CD4-positive, alpha-beta T cell treated with Interleukin-6 at 100 ng/mL for 8 hours (primary cell): ENCODE measurements at places on chromosomes 12 and 14.

DNA sequence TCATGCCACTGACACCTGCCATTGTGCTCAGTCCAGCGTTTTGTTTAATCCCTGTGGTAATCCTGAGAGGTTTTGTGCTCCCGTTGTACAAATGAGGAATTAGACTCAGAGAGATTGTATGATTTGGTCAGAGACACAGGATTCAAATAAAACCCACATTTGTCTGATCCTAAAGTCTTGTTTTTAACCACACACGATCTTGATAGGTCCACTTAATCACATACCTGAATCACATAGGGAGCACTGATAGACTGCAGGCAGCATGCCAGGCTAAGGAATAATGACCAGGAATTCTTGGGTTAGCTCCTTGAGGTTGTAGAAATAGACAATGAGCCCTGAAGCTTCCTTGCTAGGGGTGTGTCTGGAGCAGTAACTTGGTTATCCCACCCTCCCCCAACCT lies 202.6 kb upstream of the RGS6 start:
- DNase-seq, result no peak

GRCh38 chr12:92248977-92249376 lies 103.3 kb upstream of the BTG1 start:
- no peak for DNase-seq

GRCh38 chr14:51094282-51094821 lies 553 bp downstream of the TRIM9 start:
- no peak for DNase-seq

DNA sequence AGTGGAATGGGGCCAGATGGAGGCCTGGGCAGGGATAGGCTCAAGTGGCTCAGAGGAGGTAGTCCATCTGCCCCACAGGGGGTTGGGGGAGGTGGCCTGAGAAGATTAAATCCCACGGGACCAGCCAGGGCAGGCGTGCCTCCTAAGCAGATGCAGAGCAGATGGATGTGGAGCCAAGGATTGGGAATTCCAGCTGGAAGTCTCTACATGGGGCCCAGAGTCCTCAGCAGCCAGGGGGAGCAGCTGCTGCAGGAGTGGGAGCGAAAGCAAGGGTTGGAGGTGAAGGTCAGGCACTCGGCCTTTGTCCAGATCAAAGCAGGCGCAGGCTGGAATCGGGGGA lies 42.4 kb upstream of the VRK1 start:
- DNase-seq, result no peak

DNA sequence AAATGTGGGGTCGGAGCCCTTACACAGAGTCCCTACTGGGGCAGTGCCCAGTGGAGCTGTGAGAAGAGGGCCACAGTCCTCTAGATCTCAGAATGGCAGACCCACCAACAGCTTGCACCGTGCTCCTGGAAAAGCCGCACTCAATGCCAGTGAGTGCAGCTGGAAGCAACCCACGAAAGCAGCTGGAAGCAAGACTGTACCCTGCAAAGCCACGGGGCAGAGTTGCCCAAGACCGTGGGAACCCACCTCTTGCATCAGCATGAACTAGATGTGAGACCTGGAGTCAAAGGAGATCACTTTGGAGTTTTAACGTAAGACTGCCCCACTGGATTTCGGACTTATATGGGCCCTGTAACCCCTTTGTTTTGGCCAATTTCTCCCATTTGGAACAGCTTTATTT lies 12.3 kb downstream of the GTF2A1 start:
- DNase-seq, result no peak

- DNase-seq, result no peak
Measured at GRCh38 chr12:33654313-33654712, 214.7 kb upstream of the SYT10 start.

DNA sequence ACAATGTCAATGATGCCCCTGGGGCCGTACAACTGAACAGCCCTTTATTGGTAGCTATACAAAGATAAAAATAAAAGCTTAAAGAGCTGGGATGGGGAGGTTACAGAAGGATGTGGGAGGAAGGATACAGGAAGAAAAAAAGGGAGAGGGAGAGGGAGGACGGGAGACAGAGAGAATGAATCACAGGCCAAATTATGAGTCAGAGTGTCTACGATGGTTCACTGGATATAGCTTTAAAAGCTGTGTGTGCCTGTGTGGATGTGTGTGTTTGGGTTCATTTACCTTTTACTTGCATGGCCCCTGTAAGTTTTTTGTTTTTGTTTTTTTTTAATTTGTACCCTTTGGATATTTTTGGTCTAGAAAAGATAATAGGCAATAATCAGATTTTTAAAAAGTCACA lies 111.9 kb downstream of the CCDC60 start:
- no peak for DNase-seq

DNA sequence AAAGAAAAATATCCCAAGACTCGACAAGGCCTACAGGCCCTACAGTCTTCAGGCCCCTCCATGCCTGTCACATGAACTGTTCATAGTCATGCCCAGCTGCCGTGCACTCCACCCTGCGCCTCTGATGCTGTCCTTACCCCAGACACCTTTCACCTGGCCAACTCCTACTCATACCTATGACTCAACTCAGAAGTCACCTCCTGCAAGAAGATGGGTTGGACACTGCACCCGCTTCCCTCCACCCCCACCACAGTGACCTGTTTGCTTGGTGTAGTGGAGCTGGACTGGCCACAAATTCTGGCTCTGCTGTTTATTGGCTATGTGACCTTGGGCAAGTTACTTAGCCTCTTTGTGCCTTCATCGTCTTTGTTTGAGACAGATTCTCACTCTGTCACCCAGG lies 56.2 kb downstream of the PHETA1 start:
- no peak for DNase-seq

GRCh38 chr12:105765053-105766014 lies 373.4 kb downstream of the NUAK1 start:
- no peak for DNase-seq

- DNase-seq, result no peak
Measured at GRCh38 chr12:89073027-89073398, 279.3 kb downstream of the DUSP6 start.

- DNase-seq, result no peak
Measured at GRCh38 chr12:5643266-5643665, 211.4 kb downstream of the NTF3 start.

DNA sequence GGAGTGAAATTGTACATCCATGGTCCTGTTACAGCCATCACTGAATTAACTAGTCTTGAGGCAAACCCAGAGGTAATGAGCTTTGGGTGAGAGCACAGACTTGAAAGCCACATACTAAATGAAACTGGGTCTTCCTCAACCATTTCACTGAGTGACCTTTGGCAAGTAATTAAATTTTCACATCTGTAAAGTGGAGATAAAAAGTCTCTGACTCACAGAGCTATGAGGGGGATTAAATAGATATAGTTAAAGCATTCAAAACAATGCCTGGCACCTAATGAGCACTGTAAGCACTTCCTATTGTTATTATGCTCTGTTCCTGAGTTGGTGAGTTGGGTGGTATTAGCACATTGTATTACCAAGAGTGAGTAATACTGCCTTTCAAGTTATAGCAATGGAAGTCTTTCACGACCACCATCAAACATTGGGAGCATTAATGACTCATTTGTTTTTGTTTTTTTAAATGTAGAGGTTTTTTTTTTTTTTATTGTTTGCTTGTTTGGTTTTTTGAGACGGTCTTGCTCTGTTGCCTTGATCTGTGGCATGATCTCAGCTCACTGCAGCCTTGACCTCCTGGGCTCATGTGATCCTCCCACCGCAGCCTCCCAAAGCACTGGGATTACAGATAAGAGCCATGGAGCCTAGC lies 12.5 kb upstream of the STRN3 start:
- no peak for DNase-seq

DNA sequence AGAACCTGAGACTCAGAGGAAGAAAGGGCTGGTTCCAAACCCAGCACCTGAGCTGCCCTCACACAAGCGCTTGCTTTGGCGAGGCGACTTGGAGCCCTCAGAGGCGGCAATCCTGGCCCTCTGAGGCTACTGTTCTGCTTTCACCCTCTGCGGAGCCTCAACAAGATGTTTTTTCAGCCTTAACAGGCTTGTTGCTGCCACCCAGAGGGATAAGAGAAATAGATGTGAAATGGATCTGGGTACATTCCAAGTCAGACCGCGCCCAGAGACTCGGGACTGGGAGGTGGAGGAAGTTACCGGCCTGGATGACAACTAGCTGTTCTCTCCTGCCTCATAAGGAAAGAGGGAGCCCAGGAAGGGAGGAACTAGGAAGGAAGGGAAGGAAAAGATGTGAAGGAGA lies 89.6 kb downstream of the TTC7B start:
- no peak for DNase-seq

DNA sequence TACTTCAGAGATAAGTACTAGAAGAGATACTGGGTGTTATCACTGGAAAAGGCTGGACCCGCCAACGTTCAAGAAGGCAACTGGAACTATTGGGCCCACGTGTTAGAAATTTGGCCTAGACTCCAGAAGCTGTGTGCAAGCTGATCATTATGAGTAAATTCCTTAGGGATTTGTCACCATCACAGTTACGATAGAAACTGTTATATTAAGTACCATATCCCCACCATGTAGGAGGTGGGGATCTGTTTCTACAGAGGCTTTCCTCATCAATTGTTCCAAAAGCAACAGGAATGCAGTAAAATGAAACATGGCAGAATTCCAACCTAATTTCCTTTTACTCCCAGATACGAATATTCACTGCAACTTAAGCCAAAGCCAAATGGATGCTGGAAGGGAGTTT lies 170.7 kb downstream of the NOVA1 start:
- DNase-seq, result no peak
